ENCODE measurements at places on chromosomes 11 and 22.

GRCh38 chr11:128323381-128323780 is 264.0 kb downstream of the ETS1 start:
- no peak for DNase-seq

DNA sequence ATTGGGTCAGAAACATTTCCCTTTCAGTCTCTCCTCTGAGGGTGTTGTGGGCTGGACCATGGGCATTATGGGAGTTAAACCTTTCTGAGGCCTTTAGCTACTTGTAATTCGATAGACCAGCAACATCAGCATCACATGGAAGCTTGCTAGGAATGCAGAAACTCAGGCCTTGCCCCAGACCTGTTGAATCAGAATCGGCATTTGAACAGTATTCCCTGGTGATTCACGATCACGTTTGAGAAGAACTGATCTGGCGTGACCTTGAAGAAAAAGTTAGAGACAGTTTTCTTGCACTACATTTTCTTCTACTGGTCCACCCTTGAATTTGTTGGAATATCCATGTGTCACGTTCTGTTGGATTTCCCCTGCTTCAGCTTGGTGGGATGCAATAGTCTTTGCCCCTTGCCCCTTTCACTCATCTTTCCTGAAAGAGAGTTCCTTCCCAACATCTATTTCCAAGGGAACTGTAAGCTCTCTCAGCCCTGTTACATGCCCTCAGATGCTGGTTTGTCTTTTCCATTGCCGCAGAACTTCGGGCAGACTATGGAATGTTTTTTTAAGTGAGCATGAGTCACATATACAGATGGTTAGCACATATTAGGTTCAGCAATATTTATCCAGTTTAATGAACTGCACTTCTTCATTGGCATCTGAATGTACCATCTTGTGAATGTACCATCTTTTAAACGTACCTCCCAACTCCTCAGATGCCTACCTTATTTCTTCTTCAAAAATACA is 23.9 kb downstream of the EHF start:
- no peak for DNase-seq

- DNase-seq = no peak
Observed at GRCh38 chr11:1009371-1009770, 27.1 kb downstream of the MUC6 start.

DNA sequence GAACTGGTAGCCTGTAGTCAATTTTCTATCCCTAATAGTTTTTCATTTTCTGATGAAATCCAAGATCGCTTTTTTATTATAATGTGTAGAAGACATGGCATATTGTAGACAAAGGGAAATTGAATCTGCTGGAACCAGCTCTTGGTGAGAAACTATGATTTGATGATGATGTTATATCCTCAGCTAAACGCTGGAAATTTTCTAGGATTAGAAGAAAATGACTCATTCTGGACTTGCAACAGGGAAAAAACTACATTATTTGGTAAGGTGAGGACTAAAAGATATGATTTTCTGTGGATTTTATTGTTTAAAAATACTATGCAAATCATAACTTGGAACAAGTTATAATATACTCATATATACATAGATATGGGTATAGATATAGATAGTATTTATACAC is 14.1 kb upstream of the PGM2L1 start:
- DNase-seq = no peak

DNA sequence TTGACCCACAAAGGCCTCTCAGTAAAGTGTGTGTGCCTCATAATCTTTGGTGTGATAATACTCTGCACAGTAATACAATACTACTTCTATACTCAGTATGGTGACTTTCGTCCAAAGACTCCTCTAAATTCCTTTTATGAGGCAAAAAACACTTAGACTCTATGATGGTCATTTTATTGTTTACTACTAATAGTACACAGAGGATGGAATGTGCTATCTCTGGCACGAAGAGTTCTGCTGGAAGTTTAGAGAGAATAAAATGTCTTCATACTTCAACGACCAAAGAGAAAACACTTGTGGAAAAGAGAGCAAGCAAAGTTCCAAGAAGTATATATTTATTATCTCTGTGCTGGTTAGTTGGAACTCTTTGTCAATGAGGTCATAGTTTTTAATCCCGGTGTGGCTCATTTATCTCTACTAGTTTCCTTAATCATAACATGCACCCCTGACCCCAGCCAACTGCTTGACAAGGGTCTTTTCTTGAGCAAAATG is 7.5 kb upstream of the CSTF3 start:
- no peak for DNase-seq

GRCh38 chr11:118005224-118006152 is 19.3 kb downstream of the IL10RA start:
- no peak for DNase-seq

DNA sequence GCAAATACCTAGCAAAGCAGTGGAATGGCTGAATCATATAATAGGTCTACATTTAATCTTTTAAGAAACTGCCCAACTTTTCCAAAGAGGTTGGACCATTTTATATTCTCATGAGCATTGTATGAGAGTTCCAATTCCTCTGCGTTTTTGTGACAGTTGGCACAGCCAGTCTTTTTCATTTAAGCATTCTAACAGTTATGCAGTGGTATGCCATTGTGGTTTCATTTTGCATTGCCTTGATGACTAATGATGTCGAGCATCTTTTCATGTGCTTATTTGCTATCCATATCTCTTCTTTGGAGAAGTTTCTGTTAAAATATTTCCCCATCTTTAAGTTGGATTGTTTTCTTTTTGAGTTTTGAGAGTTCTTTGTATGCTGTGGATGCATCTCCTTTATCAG is 38.7 kb downstream of the EIF3F start:
- DNase-seq = no peak

DNA sequence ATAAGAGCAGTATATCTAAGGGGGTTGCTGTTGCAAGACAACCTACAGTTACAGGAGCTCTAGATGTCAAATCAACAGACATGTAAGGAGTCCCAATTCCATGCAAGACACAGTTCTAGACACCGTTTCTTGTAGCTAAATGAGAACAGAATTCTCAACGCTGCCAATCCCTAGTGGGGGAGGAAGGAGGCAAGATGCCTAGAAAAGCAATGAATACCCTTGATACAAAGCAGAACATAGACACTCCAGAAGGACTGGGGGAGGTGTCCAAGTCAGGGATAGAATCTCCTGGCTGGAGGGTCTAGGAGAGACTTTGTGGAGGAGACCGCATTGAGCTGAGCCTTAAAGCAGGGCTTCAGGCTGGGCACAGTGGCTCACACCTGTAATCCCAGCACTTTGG is 280.2 kb downstream of the BUD13 start:
- no peak for DNase-seq

- no peak for DNase-seq
Observed at GRCh38 chr11:425301-425700, 10.5 kb upstream of the SIGIRR start.

GRCh38 chr11:1765871-1766718 is 2.4 kb upstream of the CTSD start:
- DNase-seq = no peak

DNA sequence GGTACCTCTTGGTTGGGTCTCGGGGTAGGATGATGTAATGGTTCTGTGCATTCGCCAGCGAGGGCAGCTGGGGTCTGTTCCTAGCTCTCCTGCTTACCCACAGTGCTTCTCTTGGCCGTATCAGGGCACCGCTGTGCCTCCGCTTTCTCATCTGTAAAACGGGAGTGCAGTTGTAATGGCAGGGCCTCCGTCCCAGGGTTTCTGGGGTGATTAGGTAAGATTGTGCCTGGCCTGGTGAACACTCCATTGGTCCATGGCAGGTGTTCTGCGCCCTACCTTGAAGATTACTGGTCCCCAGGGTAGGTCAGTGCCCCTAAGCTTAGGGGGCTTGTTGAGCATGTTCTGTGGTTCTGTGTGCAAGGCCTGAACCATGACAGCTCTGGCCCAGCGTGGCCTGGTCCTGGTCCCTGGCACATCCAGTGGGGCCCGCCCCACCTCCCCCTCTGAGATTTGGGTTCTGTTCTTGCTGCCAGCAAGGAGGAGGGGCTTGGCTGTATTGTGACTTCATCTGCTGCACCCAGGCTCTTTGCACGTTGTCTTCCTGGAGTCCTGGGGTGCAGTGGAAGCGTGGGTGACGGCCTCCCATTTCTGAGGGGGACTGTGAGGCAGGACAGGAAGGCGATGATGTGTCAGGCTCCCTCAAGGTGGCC is 4.9 kb downstream of the MYRF start:
- no peak for DNase-seq

- no peak for DNase-seq
Observed at GRCh38 chr11:71340086-71340606, 87.8 kb upstream of the SHANK2 start.

- no peak for DNase-seq
Observed at GRCh38 chr11:102314784-102315183, 2.5 kb upstream of the BIRC3 start.

GRCh38 chr22:30989474-30989873 is 20.4 kb downstream of the TUG1 start:
- DNase-seq = no peak

DNA sequence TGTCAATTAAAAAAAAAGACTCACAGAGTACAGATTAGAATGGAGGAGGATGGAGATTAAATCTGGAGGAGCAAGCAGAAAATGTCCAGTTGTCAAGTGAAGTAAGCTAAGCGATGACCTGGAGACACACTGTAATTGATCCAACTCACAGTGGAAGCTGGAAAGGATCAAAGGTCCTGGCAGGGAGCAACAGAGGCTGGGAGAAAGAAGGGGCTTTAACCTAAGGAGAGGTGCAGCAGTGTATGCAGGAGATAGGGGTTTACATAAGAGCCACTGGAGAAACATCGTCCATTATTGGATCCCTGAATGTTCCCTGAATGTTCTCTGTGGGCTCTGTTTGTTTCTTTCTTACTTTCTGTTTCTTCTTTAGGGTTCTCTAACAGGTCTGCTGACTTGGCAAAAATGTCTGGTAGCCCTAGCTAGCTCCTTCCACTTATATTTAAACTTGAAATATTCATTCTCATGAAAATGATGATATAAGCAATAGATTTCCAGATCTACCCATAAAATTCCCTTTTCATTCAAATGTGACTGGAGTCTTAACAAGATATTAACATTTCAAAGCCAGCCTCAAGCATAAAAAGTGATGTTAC is 30.1 kb upstream of the CAT start:
- DNase-seq = no peak

- peak; percentile 79 for DNase-seq
Observed at GRCh38 chr22:27032091-27032761, 374.8 kb downstream of the MIAT start.

DNA sequence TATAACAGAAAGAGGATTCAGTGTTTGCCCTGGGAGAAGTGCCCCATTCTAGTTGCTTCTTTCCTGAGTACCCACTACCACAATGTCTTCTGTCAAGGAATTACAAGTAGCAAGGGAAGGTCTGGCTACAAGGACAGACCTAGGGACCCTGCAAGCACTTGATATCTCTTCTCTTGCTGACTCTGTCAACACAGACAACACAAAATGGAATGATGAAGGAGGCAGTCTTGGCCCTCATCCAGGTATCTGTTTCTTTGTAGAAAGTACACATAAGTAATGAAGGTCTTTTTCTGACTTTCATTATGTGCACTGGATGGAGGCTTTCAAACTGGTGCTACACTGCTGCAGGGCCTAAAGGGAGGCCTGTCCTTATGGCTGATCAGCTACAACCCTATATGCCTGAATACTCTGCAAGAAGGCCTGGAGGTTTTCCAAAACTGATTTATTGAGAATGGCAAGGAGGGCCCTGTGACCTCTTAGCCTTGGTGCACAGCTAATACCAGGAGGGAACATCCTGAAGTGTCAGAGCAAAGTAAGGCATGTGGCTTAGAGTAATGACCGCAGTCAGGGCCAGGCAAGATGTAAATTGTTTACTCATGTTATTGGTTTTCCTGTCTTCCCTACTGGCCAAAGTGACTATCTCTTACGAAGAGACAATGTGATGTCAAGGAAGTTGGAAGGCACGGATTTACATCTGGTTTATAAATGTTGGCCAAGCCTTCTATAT is 31.2 kb downstream of the GAB2 start:
- no peak for DNase-seq

DNA sequence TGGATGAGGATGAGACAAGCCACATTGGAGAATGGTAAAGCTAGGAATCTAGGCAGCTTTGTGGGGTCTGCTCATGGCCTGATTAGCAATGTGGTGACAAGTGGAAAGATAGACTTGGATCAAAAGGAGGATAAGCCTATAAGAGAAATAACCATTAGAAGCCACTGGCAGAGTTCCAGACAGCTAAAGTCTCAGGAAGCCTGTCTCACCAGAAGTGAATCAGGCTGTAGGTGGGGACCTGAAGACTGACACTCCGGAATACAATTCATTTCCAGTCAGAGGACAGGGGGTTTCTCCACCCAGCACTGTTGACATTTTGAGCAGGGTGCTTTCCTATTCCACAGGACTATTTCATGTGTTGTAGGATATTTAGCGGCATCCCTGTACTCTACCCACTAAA is 129.7 kb downstream of the ARHGAP42 start:
- DNase-seq = no peak

DNA sequence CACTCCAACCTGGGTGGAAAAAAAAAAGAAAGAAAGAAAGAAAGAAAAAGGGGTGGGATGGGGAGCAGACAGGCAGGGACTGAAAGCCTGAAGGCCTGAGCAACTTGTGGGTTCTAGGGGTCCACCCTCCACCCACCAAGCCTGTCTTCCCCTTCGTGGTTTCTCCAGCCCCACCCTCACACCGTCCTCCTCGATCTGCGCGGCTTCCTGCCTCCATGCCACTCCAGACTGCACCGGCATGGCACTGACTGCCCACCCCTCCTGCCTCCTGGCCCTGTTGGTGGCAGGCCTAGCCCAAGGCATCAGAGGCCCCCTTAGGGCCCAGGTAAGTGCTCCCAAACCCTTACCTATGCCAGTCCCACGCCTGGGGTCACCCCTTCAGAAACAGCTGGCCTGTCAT is at the start of gene CTSW:
Gene CTSW, plus strand, starts transcription at position 221 of the 400 bp plus-strand sequence. Its CDS starts 18 bp downstream, at position 239.
- DNase-seq = no peak

- DNase-seq = no peak
Observed at GRCh38 chr11:71114124-71114851, 138.1 kb downstream of the SHANK2 start.

DNA sequence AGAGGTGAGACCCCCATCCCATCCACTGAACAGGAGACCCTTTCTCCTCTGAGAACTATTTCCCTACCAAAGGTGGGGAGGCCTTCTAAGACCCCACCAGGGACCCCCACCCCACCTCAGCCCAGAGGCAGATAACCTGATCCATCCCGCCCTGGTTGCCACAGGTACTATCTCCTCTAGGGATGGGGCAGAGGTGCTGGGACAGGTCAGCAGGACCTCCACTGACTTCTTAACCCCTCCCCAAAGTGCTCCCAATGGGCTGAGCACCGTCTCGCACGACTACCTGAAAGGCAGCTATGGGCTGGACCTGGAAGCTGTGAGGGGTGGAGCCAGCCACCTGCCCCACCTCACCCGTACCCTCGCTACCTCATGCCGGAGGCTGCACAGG is 4.3 kb downstream of the INPPL1 start:
- DNase-seq = no peak
